HFF-Myc (cell line): ENCODE measurements at places on chromosomes 3 and 15.

DNA sequence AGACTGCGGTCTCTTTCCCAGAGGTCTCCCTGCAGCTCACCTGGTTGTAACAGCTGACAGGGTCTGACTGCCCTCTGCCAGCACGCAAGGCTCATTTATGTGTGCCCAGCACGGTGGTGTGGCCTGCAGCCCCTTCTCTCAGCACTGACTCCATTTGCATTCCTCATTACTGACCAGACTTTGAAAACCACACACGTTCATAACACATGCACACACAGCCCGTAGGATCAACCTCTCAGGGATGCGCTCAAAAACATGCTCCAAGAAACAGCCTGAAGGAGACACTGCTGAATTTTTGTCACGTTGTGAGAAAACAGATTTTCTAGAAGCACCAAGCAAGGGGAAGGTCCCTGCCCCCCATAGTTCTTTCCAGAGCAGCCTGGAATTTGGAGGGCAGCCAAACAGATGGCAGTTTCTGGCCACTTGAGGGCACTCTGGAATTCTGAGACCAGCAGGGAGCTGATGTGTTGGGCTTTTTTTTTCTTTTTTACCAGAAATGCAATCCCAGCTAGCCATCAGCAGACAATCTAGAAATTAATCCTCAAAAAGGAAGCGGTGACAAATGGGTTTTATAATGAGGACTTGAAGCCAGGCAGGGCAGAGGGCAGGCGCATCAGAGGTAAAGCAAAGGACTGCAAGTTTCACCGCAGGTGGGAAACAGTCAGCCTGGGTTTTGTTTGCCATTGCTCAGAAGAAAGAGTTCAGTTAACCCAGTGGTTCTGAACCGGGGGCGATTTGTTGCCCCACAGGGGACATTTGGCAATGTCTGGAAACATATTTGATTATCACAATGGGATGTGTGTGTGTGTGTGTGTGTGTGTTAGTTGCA lies 170.5 kb upstream of the PROK2 start:
- peak; percentile 75 for DNase-seq

- DNase-seq = no peak
Observed at GRCh38 chr3:15479400-15480224, 41.9 kb downstream of the COLQ start.

GRCh38 chr3:25493786-25494185 lies 65.7 kb downstream of the RARB start:
- no peak for DNase-seq

- DNase-seq = no peak
Observed at GRCh38 chr15:88250826-88251225, 5.7 kb downstream of the NTRK3 start.

DNA sequence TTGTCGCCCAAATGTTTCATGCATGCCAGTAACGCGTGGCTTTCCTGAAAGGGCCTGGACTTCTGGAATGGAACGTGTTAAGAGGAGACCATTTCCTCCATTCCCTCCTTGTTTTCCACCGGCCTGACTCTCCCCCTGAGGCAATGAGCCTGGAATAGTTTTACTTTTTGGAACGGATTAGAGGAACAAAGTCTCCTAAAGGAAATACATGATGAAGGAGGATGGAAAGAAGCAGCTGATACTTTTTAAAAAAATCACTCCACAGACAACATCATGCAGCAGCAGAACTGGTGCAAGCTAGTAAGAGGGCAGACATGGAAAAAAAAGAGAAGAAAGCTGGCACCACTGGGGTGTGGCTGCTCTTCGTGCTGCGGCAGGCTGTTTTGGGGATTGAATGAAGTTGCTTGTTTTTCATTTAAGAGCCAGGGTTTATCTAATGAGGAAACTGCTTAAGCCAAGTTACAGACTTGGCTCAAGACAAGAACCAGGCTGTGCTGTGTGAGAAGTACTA lies 3.6 kb upstream of the KBTBD12 start:
- DNase-seq = no peak

DNA sequence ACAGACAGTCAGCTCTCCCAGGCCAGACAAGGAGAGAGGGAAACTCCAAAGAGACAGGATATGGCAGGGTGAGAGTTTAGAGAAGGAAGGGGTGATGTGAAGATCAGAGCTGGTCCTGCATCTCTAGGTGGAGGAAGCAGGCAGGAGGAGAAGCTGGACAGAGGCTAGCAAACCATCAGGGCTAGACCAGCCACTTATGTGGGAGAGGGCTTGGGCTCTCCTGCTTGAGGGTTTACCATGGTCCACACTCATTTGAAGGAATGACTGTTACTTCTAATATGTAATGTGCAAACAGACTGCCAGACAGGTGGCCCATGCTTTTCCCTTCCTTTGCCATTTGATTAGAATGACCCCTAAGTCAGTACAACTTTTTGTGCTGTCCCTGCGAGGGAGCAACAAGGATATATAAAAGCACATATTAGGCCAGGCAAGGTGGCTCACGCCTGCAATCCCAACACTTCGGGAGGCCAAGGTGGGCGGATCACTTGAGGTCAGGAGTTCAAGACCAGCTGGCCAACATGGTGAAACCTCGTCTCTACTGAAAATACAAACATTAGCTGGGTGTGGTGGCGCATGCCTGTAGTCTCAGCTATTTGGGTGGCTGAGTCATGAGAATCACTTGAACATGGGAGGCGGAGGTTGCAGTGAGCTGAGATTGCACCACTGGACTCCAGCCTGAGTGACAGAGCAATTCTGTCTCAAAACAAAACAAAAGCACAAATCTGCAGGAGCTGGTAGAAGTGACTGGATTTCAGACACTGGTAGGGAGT lies 41.0 kb upstream of the MANF start:
- DNase-seq = no peak

GRCh38 chr15:100192097-100193080 lies 149.4 kb downstream of the ADAMTS17 start:
- DNase-seq = no peak

- no peak for DNase-seq
Observed at GRCh38 chr3:123764647-123765046, 119.5 kb downstream of the MYLK start.

GRCh38 chr15:27095886-27096624 lies 125.1 kb downstream of the GABRG3 start:
- no peak for DNase-seq

GRCh38 chr3:12472000-12472610 lies 12.2 kb upstream of the TSEN2 start:
- no peak for DNase-seq

DNA sequence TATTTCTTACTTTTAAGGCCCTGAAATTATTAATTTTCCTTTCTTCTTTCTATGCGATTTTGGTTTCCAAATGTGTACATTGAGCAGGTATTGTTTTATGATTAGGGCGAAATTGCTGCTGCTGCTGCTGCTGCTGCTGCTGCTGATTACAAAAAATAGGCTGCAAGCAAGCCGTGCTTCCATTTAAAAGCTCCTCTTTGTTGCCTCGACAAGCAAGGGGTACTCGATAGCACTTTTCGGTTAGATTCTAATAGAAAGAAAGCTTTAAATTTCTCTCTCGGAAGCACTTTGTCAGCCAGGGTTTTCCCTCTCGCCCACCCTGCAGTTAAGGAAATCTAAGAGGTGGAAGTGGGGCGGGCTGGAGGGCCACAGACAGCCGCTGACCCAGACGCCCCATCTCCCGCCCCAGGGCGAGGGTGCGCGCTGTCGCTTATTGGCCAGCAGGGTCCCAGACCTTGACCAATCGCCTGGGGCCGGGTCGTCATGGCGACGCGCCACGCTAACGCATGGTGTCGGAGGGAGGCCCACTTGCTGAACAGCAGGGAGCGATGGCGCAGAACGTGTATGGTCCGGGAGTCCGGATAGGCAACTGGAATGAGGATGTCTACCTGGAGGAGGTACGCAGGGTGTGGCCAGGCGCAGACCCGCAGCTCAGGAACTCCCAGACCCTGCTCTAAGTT lies at the start of gene CFAP161:
TSS of gene CFAP161 (plus strand) at position 489 of the 680 bp plus-strand sequence. CDS start at position 549, 60 bp downstream.
- no peak for DNase-seq

DNA sequence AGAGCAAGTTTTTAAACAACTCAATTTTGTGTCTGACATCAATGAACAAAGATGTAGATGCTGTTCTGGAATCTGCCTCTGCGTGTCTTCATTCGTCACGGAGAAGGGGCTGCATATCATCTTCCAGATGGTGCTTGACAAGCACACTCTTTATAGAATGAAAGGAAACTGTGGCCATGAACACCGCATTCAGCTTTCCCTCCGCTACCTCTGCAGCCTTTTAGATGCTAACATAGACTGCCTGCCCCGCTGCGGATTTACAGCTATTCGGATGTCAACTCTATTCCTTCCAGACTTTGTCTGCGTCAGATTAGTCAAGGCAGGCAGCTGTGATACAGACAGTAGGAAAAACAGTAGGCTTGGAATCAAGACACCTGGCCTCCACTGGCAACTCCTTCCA lies 232.9 kb downstream of the TJP1 start:
- DNase-seq = no peak

GRCh38 chr3:56720849-56721248 lies 37.8 kb upstream of the TASOR start:
- DNase-seq = no peak

DNA sequence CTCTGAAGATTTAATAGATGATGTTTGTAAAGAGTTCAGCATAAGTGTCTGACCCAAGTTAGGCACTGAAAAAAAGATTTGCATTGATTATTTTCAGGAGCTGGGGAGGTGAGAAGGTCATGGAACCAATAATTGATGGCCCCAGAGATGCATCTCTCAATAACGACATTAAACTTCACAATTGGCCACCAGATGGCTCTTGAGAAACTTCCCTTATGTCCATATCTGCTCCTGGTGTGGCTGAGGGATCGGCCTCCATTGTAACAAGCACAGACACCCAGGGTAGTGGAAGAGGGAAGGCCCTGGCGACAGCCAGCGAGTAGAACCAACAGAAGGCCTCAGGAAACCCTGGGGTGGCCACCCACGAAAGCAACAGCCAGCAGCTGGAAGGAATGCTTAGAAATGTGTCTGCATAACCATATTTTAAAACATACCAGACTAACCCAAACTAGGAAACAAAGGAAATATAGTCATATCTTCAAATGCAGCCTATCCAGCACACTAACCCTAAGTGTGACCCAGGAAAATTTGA lies 536.7 kb downstream of the SOX2 start:
- DNase-seq = no peak

DNA sequence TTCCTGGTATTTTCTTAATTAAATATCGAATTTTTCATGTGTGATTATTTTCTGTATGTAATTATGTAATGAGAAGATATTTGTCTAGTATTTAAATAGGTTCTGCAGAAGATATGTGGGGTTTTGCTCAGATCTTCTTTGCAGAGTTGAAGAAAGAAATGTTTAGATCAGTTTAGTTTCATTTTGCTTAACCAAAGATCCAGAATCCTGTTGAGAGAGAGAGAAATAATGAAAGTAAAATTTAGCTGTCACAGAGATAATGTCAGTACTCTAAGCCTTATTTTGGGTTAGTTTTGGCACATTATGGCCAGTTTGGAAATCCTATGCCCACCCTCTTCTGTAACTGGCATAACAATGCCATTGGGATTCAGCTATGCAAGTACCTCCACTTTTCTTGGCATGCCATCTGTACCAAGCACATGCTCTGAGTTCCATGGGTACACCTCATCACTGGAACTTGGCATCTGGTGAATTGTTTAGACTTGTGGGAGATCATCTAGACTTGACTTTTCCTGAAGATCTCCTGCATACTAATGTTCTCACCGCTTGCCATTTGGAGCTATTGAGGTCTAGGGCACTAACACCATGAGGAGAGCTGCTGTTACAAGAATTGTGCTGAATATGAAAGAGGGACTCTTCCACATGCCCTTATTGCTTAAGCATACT lies 30.9 kb downstream of the PLSCR1 start:
- DNase-seq = no peak

DNA sequence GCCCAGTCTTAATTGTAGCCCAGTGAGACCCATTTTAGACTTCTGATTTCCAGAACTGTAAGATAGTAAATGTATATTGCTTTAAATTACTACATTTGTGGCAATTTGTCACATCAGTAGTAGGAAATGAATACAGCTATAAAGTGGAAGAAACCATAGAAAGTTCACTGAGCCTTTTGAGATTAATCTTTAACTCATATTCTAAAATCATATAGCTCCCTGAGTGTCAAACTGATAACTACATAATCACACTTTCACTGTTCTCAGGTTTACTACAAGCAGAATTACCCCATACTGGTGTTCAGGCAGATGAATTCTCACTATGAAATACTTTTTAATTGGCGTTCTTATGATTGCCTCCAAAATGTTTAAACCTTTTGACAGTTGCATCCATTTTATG lies 42.8 kb downstream of the CNTN4 start:
- DNase-seq = no peak

DNA sequence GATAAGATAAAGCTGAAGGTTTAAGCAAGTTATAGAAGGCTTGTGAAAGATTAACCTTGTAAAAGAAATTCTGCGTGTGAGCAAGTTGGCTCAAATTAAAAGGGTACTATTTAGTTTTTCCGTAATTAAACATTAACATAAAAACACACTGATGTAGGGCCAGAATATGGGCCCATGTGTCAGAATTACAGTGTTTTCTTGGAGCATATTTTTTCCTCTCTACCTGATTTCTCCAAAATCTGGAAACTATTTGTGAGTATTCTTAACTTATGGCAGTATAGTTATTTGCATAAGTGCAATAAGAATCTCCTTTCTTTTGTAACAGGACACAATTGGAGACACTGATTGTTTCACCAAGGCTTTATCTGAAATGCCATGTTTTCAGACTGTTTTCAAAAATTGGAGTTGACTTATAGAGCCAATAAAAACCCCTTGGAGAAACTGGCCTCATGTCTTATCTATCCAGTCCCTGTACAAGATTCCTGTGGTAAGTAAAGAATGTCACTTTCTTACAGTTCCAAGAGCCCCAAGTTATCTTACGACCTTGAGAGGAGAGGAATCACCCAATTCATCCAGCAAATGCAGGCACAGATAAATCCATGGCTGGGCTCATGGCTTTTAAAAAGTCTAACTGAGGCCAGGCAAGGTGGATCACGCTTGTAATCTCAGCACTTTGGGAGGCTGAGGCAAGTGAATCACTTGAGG lies 47.8 kb upstream of the P2RY1 start:
- DNase-seq = no peak

- no peak for DNase-seq
Observed at GRCh38 chr3:174097686-174098085, 700.1 kb downstream of the NLGN1 start.

GRCh38 chr3:141093971-141094684 lies 43.0 kb downstream of the SPSB4 start:
- DNase-seq = no peak

- DNase-seq = peak; percentile 38
Observed at GRCh38 chr3:177827511-177828207, 630.4 kb upstream of the TBL1XR1 start.

DNA sequence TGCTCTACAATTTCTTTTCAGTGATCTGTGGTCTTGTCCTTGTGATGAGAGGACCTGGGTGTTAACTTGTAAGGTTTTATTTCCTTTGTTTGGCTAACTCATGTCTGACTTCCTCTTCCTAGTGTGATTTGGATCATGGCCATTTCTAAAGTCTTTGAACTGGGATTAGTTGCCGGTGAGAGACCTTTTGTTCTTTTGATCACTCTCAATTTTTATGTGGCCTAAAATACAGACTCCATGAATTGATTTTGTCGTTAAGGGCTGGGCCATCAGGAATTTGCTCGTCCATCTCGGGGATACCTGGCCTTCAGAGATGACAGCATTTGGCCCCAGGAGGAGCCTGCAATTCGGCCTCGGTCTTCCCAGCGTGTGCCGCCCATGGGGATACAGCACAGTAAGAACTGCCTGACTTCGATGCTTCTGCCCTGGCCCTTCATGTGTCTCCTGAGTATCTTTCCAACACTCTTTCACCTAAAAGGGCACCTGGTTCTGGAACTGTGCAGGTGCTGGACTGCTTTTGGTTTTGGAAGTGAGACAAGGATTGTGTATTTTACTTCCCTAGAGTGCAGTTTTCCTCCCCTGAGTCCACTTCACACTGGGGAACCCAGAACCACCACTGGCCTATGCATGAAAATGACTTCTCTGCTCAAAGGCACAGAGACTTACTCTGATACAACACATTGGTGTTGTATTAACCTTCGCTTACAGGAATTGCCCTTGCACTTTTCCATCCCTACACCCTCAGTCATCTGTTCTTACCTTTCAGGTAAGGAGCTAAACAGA lies 13.1 kb upstream of the LRRC2 start:
- DNase-seq = no peak
